ENCODE measurements at places on chromosomes 3 and 15. TPM values are rescaled to one million over a fixed set of nuclear protein-coding genes. Genes with fewer than 3 reads are reported as not detected.
A peak's percentile ranks its signal among the peaks of the same experiment; 100 is the strongest.

DNA sequence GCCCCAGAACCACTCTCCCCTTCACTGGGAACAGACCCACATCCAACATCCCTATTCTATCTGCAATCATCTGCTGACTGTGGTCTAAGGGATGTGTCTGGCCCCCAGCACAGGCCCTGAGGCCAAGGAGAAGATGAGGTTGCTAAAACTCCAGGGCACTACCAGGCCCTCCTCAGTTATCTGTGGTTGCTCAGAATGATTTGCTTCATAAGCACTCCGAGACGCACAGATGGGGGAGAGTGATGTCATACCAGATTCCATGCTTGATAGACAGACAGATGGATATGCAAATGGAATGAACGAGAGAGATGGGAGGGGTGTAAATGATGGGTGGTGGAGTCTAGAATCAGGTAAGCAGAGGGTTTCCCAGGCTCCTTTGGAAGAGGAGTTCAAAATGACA lies 57.8 kb downstream of the CEMIP start:
- DNase-seq: no peak

DNA sequence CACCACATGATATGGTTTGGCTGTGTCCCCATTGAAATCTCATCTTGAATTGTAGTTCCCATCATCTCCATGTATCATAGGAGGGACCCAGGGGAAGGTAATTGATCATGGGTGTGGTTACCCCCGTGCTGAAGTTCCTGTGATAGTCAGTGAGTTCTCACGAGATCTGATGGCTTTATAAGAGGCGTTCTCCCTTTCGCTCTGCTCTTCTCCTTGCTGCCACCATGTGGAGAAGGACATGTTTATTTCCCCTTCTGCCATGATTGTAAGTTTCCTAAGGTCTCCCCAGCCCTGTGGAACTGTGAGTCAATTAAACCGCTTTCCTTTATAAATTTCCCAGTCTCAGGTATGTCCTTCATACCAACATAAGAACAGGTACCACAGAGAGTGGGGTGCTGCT lies 21.9 kb downstream of the OSTN start:
- no peak for DNase-seq

GRCh38 chr3:124246949-124247348 lies 255.0 kb upstream of the ROPN1 start:
- DNase-seq: peak; percentile 36

GRCh38 chr3:134326760-134327593 lies 47.3 kb downstream of the AMOTL2 start:
- DNase-seq: peak; percentile 41

DNA sequence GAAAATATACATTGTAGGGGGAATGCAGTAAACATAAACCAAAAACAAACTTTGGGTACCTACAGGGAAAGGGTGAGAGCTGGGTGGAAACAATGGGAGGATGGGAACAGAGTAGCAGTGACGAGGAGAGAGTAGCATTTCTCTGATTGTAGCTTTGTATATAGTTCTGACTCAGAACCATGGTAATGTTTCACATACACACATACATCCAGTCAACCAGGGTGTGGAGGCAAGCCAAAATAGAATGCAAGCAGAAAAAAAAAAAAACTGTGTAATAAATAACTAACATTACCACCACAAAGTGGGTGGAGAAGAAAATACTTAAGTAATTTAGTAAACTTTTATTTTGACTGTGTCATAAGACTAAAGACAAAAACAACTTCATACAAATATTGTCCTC lies 27.2 kb downstream of the BCL2A1 start:
- DNase-seq: no peak

DNA sequence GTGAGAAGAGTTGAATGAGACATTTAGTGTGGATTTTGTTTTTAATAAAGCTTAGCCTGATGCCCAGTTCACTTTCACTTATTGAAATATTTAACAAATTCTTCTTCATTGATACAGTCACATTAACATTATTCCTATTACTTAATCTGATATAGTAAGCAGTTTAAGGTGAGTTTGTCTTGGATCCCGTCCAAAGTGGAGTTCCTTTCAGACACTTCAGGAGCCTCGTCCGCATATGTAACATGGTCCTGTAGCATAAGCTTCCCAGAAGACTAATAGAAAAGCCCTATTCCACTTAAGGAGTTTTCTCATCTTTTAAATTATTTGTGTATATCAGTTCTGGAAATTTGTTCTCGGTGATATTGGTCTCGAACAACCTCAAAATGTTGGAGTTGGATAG lies 39.7 kb upstream of the MLF1 start:
- no peak for DNase-seq

DNA sequence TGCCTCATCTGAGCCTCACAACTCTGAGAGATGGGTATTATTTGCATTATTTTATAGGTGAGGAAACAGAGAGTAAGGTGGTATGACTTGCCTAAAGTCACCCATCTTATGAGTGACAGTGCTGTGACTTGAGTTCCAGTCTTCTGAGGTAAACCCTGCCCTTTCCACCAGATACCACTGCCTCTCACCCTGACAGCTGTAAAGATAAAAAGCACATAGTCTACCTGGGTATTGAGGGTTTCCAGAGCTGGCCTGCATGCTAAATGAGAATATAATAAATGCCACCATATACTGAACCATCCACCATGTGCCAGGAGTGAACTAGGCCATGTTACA lies 25.6 kb downstream of the RASGRP1 start:
- DNase-seq: no peak

DNA sequence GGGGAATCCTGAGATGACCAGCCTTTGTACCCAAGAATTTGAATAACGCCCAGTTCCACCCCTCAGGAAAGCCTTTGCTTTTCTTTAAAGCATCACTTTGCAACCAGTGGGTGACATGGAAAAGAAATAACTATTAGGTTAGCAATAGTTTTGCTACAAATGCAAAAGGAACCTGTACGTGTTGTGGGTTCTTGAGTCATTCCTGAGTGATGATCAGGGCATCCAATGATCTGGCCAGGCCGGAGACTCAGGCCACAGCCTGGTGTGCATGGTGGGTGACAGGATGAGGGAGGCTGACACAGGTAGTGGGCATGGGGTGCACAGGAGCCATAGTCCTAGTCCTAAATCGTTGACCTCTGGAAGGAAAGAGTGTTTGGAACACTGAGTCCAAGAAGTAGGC lies 321.4 kb upstream of the IL12A start:
- DNase-seq: no peak

GRCh38 chr15:77866596-77867125 lies 210.8 kb downstream of the TBC1D2B start:
- DNase-seq: no peak

GRCh38 chr15:48544778-48545177 lies 100.7 kb downstream of the FBN1 start:
- DNase-seq: no peak

DNA sequence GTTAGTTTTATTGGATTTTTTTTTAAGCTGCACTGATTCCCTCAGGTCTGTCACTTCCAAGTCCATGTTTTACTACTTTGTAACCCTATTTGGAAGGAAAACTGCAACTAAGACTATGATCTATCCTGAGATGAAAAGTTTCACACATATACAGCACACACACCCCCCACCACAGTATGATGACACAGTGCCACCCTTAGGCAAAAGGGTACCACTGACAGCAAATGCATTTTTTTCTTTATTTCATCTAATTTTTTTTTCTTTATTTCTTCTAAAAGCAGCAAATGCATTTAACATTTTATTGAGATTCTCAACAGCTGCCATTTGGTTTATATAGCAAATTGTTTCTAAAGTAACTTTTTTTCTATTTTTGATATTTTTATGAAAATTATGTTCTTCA lies 21.2 kb downstream of the NGRN start:
- DNase-seq: no peak

DNA sequence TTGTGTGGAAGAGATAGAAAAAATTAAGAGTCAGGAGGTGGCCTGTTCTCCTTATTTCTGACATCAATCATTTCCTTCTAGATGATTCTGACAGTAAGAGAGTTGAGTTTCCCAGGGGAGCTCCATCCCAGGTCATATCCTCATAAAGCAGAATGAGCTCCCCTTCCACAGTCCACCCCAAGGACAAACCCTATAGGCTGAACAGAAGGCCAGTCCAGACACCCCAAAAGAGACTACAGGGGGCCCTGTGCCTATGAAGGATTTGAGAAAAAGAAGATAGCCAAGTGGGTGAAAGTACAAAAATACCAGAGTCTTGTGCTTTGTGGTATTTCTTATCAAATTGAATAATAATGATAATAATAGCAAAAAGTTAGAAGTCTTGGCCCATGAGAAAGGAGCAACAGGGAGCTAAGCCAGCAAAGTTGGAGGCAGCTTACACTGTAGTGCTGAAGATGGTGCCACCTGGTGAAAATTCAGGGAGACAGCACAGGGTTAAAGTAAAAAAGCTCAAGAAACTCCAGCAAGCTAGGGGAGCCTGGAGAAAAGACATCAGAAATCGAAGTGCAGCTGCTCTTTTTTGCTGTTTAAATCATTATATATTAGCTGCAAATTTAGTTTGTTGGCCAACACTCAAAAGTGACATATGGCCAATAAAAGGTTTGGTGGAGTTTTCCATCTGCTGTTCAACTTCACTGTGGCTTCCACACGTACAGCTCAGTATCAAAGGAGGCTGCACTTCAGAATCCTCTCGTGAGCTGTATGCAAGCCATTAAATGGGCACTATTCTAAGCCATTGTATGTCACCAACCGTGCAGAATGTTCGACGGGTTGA lies 35.8 kb upstream of the SLC24A5 start:
- peak; percentile 20 for DNase-seq

DNA sequence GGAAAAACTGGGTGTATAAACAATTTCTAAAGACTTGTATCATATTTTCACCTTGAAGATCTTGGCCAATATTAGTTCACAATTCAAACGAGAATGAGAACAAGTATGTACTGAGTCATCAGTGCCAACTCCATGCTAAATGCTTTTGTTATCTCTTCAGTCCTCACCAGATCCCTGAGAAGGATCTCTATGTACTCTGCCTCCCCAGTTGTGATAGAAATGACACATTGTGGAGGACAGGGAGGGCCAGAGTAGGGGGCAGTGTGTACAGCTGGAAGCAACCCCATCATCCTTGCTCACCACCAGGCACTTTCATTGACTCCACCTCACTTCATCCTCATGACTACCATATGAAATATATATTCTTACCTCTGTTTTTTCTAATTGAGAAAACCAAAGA lies 353.7 kb upstream of the SOX2 start:
- peak; percentile 49 for DNase-seq

GRCh38 chr15:64706011-64706911 lies 69.1 kb downstream of the RBPMS2 start:
- no peak for DNase-seq

DNA sequence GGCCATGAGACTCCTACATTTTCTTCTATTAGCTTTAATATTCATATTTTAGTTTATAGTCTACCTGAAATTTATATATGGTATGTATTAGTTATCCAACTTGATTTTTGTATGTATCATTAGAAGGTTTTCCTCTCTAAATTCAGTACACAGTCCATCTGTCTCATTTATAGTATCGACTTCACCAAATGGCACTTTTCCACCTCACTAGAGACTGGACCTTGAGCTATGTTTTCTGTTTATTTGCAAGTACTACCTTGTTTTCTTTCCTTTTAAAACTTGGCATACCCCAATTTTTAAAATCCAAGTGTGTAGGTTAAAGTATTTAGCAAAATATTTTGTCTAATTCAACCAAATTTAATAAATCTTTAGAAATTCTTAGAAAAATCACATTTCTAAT lies 1137.5 kb downstream of the NSUN3 start:
- no peak for DNase-seq

DNA sequence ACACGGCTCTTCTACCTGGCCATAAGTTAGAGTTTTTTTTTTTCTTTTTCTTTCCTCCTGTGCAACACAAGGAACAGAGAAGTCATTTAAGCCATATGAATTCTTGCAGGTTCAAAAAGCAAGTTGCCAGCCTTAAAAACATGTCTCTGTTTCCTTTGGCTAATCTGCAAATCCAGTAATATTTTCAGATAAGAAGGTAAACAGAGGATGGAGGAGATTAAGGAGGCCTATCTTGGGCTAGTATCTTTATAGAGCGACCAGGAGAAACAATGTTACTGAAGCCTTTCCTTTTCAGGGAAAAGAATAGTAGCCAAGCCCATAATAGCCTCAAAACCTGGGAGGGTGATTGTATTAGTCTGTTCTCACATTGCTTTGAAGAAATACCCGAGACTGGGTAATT lies 20.9 kb upstream of the LMCD1 start:
- DNase-seq: no peak

DNA sequence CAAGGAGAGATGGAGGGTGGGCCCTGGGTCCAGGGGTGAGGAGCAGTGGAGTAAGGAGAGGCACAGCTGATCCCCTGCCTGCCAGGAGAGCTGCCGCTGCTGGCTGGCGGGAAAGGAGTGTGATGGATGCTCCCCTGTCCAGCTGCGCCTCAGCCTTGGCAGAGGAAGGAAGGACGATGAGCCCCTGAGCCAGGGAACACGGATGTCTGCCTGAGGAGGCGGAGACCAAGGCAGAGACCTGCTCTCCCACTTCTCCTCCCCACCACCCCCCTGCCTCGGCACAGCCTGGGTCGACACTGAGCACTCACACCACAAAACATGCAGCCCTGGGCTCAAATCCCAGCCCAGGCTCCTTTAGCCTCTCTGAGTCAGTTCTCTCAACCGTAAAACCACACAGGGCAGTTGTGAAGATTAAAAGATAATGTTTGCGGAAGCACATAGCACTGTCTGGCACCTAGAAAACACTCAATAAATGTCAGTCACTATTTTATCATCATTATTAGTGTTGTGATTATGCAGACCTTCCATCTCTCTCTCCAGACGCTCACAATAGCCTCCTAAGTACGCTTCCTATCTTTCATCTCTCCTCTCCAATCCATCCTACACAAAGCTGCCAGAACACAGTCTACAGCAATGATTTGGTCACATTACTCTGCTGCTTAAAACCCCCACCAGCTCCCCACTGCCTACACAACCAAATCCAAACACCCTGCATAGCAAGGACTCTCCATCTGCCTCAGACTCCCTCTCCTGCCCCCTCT lies 52.2 kb downstream of the SEMA5B start:
- DNase-seq: peak; percentile 41

ACKR2 gene
- total RNA-seq: 7.8 TPM

FANCD2OS gene
- 25.8 TPM for total RNA-seq

KLHL6 gene
- total RNA-seq: 1.5 TPM

GOLGA8J gene
- 5.1 TPM for total RNA-seq

ARNT2 gene
- total RNA-seq: 50.2 TPM

SLCO3A1 gene
- 76.3 TPM for total RNA-seq

Measured in testis (tissue), 5 donors.